ENCODE measurements at places on chromosomes 2 and 18. TPM values are rescaled to one million over a fixed set of nuclear protein-coding genes. Genes with fewer than 3 reads are reported as not detected.

- DNase-seq = no peak
Observed at GRCh38 chr2:38615237-38615636, 12.5 kb upstream of the HNRNPLL start.

The STPG4 gene
- total RNA-seq = not detected

- no peak for DNase-seq
Observed at GRCh38 chr2:174951745-174952144, 53.4 kb downstream of the CHN1 start.

The MAP3K20 gene
- 255 TPM for total RNA-seq

GRCh38 chr2:167822690-167823465 lies 424.5 kb downstream of the STK39 start:
- no peak for DNase-seq

DNA sequence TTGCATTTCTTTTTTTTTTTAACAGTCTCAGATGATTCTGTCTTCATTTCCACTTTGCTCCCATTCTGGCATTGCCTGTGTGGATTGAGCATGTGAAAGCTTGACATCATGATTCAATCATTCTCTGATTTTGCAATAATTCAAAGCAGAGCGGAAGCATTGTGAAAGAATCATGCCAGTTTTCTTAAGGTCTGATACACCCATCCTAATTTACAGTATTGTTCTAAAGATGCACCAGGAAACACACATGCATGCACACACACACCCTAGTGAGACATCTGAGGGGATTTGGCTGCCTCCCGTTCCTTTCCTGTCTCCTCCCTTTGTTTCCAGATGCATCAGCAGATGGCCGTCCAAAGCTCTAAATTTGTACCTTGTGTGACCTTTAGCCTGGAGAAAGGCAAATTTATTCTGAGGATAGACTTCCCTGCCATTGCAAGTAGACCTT lies 97.3 kb downstream of the FMNL2 start:
- DNase-seq = no peak

DNA sequence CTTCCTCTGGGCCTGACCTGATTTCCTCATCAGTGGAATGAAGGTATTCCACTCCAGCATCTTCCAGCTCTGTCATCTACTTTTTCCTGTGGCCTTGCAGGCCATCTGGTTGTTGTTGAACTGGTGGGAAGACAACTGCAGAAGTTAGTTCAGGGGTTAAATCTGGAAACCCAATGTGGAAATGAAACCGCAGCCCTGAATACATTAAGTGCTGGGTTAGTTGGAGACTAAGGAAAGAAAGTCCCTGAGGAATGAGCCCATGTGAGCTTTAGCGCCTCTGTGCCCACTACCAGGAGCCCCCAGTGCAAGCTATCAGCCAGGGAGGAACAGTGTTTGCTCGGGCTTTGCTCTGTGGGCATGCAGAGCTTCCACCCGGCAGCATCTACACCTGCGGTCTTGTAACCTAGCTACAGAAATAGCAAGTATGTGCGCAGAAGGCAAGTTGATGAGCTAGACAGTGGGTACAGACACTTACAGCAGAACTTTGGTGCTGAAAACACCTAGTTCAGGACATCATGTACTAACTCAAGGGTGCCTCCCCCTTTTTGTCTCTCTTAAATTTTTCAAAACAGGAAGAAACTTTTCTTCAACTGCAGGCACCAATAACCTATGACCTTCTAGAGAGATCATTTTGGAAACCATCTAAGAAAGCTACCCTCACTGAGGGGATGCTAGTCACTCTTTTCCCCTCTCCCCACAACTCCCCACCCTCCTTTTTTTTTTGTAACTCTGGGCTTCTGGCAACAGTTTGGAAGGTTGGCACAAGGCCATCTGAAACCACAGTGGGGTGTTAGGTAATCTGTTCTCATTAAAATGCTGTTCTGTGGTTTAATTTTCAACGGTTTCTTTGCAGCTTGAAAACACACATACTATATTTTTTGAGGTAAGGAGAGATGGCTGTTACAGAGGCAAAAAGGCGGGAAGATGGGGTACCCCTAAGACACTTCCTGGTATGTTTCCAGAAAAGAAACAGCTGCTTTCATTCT lies 18.3 kb upstream of the CXCR4 start:
- no peak for DNase-seq

DNA sequence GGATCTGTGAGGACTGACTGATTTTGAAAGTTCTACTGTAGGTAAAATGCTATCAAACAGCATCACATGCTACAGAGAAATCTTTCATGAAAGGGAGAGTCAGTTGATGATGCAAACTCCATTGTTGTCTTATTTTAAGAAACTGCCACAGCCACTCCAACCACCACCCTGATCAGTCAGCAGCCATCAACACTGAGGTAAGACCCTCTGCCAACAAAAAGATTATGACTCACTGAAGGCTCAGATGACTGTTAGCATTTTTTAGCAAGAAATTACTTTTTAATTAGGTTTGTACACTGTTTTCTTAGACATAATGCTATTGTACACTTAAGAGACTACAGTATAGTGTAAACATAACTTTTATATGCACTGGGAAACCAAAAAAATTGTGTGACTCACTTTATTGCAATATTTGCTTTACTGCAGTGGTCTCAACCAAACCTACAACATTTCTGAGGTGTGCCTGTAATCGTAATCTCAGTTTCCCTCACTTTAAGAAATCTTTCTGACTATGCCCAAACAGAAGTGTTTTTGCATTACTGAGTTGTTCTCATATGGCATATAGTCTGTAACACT lies 42.8 kb downstream of the METTL8 start:
- DNase-seq = no peak

The COL4A4 gene
- total RNA-seq = 1.2 TPM

The GAD1 gene
- total RNA-seq = not detected

GRCh38 chr2:121375621-121376159 lies 90.7 kb upstream of the TFCP2L1 start:
- DNase-seq = no peak

The FSHR gene
- not detected for total RNA-seq

The RAB6C gene
- not detected for total RNA-seq

The TMEFF2 gene
- 1.4 TPM for total RNA-seq

The ING5 gene
- total RNA-seq = 27.1 TPM

- no peak for DNase-seq
Observed at GRCh38 chr2:86069091-86069685, 36.5 kb downstream of the POLR1A start.

- DNase-seq = no peak
Observed at GRCh38 chr2:179809606-179810005, 51.8 kb downstream of the ZNF385B start.

- DNase-seq = no peak
Observed at GRCh38 chr2:5385596-5385995, 306.6 kb upstream of the SOX11 start.

- DNase-seq = no peak
Observed at GRCh38 chr2:225025917-225026571, 16.2 kb downstream of the DOCK10 start.

The CHRNA1 gene
- total RNA-seq = not detected

DNA sequence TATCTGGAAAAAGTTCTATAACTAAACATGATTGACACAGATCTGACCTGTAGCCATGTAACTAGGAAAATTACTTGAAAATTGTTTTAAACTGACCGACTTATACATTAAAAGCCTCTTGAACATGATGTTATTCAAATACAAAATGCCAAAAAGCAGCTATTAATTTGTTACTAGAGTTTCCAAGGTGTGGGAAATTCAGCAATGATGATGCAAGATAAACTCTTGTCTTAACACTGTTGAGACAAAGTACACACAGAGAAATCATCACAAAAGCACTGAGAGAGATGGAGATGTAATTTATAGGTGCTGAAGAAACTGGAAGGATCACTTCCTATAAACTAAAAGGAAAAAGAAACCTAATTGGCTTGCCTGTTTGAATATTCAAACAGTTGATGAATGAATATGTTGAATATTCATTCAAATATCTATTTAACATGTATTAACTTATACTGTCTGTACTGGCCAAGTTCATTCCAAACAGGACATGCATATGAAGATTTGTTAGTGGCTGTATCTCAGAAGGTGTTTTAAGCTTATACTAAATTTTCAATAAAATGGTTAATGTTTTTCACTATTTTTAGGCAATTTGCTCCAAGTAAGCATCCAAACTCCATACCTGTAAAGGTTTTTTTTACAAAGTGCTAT lies 34.6 kb upstream of the WDR75 start:
- no peak for DNase-seq

- no peak for DNase-seq
Observed at GRCh38 chr2:206728277-206729199, 10.3 kb upstream of the DYTN start.

The LCT gene
- total RNA-seq = under 0.01 TPM

GRCh38 chr2:46340740-46341420 lies 43.7 kb downstream of the EPAS1 start:
- no peak for DNase-seq

- no peak for DNase-seq
Observed at GRCh38 chr2:234348081-234348480, 148.8 kb downstream of the ARL4C start.

GRCh38 chr18:42473611-42474010 lies 518.6 kb downstream of the PIK3C3 start:
- no peak for DNase-seq

GRCh38 chr18:57583297-57583835 lies 3.1 kb downstream of the FECH start:
- no peak for DNase-seq

Data from sigmoid colon (tissue), 7 donors.